ENCODE measurements at places on chromosomes 13 and 19.

DNA sequence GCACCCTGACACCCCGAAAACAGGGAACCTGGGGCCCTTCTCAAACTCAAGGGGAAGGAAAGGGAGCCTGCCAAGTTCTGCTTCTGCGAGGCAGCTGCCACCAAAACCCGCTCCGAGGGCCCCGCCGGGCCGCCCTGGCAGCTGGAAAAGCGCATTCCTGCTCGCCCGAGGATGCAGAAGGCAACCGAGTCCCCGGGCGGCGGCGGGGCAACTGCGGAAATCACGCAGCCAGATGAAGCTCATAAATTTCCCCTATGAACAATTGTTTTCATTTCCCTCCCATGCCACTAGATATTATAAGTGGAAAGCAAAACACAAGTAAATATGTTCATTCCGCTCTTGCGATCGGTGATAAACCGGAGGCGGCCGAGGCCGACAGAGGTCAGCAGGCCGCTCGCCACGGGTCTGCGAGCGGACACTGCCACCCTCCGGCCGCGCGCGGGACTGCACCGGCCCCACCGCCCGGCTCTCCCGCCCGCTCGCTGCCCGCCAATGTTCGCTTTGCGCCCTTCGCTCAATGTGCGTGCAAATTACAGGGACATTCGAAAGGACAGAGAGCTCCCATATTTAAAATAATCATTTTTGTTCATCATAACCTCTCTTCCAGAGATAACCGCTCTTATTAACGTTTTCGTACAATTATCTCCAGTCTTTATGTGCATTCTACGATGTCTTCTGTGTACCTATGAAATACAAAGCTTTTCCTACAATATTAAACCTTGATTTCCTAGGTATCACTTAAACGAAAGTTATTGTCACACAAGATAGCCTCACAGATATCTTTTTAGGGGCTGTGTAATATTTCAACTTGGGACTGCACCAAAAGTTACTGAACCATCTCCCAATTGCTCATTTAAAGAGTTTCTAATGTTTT is 120.8 kb upstream of the ZNF507 start:
- peak; percentile 92 for DNase-seq

DNA sequence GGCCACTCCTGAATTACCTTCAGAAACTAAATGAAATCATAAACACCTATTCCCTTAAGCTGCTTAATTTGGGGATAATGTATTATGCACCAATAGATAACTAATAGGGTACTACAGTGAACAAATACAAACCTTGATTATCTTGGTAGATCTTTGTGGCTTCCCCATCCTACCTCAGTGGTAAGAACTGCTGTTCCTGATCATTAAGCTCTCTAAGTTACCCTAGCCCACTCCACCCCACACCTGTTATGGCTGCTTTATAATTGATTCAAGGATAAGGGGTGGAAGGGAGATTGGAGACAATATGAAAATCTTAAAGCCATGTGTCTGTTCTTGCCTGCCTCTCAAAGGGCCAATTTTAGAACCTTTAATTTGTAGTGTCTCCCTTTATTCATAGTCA is 121.2 kb downstream of the LMO7 start:
- DNase-seq, result no peak

DNA sequence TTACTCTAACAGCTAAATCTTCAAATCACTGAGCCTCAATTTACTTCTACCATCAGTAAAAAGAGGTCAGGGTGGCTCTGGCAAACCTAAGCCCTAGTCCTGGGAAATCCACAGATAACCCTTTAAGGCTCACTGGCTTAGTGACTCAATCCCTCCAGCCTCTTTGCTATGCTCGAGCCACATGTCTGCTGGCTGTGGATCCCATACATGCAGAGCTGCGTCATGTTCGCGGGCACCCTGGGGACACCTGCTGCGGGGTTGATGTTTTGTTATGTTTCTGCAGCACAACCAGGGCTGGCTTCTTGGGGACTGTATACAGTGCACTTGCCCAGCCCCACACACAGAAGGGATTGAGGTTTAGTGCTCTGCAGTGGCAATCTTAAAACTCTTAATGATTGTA is 41.6 kb upstream of the C13orf42 start:
- DNase-seq, result no peak

- no peak for DNase-seq
Observed at GRCh38 chr13:30170569-30170968, 136.8 kb downstream of the KATNAL1 start.

DNA sequence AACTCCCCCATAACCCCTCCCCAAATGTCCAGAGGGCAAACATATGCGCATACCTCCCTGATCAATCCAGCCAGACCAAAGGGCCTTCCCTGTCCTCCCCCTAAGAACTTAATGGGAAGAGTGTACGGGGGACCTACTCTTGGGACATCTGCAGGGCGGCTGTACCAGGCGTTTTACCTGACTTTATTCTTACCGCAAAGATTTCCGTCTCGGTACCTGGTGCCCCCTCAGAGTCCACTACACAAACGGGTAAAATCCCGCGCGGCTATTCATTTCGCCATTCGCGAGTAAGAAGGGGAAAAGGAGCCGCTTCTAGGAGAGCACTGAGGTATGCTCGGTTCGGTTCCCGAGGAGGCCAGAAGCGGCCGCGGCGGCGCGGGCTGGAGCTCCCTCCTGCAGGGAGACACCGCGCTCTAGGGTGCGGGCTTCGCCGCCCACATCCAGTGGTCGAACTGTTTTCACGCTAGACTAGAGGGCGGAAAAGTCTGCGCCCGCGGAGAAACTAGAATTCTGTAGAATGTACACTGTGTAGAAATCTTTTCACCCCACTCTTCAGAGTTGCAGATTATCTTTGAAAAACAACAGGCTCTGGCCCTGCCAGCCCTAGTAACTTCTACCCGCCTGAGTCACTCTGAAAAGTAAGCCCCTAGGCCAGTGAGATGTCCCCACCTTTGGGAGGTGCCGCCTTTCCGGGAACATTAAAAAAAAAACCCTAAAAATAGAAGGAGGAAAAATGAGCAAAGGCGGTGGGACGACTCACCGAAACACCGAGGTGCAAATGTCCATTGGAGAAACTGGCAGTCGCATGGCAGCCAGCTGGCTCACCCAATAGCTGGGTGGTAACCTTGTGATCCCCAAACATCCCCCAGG is 3.8 kb upstream of the TSHZ3 start:
- DNase-seq, result no peak

- DNase-seq, result no peak
Observed at GRCh38 chr19:13209484-13210338, 59.5 kb downstream of the IER2 start.

Data from D341Med (cell line).